Stimulated activated naive CD8-positive, alpha-beta T cell treated with anti-CD3 and anti-CD28 coated beads, Interleukin-15, Interleukin-2, amounts not matched to agents 100 U/mL and 50 U/mL, for 24 hours (primary cell): ENCODE measurements at places on chromosomes 11 and 22.
A peak's percentile ranks its signal among the peaks of the same experiment; 100 is the strongest.

GRCh38 chr11:24163146-24163545 is 333.7 kb upstream of the LUZP2 start:
- no peak for DNase-seq

GRCh38 chr11:71580057-71581003 is 2.3 kb downstream of the KRTAP5-11 start:
- DNase-seq, result peak; percentile 25

DNA sequence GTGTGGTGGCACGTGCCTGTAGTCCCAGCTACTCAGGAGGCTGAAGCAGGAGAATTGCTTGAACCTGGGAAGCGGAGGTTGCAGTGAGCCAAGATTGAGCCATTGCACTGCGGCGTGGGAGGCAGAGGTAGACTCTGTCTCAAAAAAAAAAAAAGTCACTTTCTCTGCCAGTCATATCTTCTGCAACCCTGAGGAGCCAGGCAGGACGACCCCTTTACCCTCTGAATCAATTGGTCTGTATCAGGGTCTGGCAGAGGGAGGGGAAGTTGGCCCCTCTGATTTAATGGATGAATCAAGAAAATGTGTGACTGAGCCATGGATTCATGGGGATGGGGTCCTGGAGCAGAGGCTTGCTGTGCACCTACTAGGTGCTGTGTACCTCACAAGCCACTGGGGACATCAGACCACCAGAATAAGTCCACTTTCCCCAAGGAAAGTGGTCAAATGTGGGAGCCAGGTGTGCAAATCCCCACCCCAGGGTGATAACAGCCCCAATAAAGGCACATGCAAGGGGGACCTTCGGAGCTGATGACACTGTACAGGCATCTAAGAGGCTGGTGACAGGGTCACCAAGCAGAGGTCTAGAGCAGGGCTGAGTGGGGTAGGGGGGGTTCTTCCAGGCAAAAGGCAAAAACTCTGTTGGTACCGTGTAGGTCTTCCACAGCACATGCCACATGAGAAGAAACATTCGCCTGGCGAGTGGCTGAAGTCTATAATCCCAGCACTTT is 29.0 kb downstream of the TXN2 start:
- DNase-seq, result peak; percentile 43

- peak; percentile 49 for DNase-seq
Measured at GRCh38 chr22:26592421-26592891, 2.5 kb upstream of the TPST2 start.

DNA sequence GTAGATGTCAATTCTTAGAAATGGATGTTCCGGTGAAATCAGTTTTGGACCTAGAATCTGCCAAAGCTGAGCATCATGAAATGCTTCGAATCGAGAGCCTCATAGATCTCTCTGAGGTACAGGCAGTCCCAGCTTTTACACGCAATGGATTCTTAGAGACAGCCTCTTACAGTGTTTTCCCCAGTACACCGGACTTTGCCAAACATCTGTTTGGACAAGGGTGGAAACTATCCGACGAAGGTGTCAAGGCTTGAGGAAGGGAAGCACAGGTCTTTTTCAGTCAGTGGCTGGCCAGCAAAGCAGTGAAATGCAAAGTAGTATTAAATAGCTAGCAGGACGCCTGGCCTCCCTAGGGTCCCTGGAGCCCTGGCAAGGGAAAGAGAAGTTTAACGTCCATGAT is 4.9 kb downstream of the GRK3 start:
- no peak for DNase-seq

- DNase-seq, result no peak
Measured at GRCh38 chr11:130190371-130190881, 30.8 kb downstream of the ST14 start.
